Activated CD4-positive, CD25-positive, alpha-beta regulatory T cell treated with anti-CD3 and anti-CD28 coated beads, Interleukin-2, amount 50 U/mL, for 16 hours (primary cell): ENCODE measurements at places on chromosomes 7 and 10.

- DNase-seq = no peak
These were observed 1133.4 kb downstream of the XPNPEP1 start for GRCh38 chr10:108789919-108790318.

DNA sequence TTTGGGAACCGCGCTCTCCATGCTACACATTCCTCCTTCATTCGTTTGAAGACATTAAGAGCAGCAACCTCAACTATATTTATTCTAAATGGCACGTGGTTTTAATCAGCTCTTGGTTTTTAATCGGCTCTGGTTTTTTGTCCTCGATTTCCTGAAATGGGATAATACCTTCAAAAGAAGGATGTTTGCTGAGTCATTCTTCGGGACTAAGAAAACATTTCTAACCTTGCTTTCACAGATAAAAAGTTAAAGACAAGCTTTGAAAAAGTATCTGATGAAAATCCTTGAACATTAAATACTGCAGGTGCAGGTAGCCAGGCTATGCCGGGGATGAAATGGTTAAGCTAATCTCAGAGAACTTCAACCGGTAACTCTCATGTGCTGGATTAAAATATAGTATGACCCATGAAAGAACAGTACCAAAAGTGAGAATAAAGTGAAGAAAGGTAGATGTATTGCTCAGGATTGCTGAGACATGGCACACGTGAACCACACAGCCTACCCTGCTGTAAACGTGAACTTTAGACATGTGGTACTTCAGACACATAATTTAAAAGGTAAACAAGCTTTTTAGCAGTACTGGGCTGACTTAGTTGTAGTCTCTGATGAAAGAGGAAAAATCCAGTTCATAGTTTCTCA, 89.1 kb downstream of the PTPRN2 start:
- DNase-seq = no peak

- DNase-seq = no peak
These were observed 63.6 kb upstream of the CARD11 start for GRCh38 chr7:3107228-3107763.

DNA sequence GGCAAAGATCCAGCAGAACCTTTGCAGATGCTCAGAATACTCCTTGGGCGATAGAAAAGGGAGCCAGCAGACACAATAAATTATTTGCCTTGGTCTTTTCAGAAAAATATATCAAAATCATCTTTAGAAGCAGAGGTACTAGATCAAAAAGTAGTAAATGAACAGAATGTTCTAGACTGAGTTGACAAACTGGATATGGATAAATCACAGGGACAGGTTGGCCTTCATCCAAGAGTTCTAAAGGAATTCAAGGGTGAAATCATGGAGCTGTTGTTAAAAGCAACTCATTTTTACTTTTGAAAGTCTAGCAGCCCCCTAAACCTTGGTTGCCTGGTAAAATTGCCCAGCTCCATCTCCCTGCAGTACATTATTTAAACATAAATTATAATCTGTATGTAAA, 99.1 kb downstream of the PLCE1 start:
- DNase-seq = no peak

GRCh38 chr7:95501261-95501832, 15.6 kb downstream of the ASB4 start:
- DNase-seq = no peak

GRCh38 chr10:120402147-120402766, 54.8 kb upstream of the PLPP4 start:
- DNase-seq = no peak

DNA sequence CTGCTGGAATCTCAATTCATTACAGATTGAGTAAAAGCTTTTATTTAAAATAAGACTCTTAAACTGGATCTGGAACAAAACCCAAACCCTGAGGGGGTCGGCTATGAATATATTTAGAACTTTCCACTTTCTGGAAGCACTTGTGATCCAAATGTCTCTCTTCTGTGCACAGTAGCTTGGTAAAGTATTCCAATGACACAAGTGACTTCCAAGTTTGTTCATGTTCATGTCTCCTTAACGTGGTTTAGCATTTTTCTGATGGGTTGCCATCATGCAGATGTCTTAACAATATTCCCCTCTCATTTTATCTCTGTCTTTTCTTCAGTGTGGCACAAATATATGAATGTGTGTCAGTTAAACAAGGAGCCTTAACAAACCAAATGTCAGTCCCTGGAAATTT, 191.9 kb upstream of the SORCS1 start:
- DNase-seq = no peak

DNA sequence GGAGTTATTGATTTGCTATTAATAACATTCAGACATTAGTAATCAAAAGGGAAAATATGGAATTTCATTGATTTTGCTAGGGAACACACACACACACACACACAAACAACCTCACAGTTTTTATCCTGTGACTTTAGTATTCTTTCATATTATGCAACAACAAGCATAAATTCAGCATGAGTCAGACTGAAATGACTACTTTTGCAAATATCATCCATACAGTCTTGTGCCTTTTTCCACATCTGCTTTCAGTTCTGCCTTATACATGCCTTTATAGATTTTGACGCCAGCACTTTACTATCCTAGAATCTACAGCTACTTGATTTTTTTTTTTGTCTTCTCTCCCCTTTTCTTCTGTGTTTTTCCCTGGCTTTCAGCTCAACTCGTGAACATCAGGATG, 975.8 kb upstream of the LRRTM3 start:
- DNase-seq = no peak

GRCh38 chr10:108582387-108582786, 1340.9 kb downstream of the XPNPEP1 start:
- no peak for DNase-seq

GRCh38 chr10:26446258-26446657, 8.1 kb downstream of the APBB1IP start:
- DNase-seq = no peak

GRCh38 chr10:79207096-79207357, 138.3 kb downstream of the ZMIZ1 start:
- DNase-seq = no peak

- no peak for DNase-seq
These were observed 19.9 kb downstream of the CCDC3 start for GRCh38 chr10:12981570-12981969.

DNA sequence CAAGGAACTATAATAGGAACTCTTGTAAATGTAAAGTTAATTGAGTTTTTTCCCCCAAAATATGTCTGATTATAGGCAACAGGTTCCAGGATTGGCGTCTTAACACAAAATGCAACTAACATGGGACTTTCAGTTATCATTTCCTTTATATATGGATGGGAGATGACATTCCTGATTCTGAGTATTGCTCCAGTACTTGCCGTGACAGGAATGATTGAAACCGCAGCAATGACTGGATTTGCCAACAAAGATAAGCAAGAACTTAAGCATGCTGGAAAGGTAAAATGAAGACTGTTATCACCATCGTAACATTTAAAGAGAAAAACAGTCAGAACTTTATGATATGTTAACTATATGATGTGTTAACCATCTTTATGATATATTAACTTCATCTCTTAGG, 63.7 kb downstream of the SP8 start:
- no peak for DNase-seq

DNA sequence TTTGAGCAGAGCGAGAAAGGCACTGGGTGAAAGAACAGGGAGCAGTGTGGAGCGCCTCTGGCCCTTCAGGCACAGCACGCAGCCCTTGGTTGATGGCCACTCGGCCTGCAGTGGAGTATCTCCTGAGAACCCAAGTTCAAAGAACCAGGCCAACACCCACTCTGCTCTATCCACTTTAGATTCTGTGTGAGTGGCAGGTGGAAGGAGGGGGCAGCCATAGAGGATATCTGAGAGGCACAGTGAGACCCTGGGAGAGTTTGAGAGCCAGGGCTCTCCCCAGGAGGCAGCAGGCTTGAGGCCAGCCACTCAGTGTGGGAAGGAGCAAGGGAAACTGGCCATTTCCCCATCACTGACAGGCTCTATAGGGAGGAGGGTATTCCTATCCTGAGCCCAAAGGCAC, 52.5 kb upstream of the PTN start:
- DNase-seq = no peak

DNA sequence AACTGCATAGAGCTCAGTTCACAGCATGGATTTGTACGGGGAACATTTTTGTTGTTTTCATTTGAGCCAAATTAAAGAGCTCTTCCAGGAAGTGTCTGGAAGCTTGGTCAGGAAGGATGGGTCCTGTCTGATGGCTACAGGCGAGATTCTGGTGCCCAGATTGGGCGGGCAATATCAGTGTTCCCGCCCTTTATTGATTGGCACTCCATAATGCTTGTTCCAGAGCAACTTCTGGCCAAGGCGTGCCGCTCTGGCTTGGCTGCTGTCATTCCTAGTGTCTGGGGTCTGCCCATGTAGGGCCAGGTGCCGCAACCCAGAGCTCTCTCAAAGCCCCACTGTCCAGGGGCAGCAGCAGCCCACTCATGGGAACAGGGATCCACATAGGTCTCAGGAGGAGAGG, 45.9 kb downstream of the RAMP3 start:
- no peak for DNase-seq

- DNase-seq = no peak
These were observed 62.5 kb downstream of the ABCB4 start for GRCh38 chr7:87413029-87413428.

- DNase-seq = no peak
These were observed 252.5 kb downstream of the PTEN start for GRCh38 chr10:88115968-88116367.
